Activated naive CD4-positive, alpha-beta T cell treated with anti-CD3 and anti-CD28 coated beads, Interleukin-2, amount 10 ng/mL, durations not matched to agents 7 days and 5 days (primary cell): ENCODE measurements at places on chromosomes 12 and 14.

DNA sequence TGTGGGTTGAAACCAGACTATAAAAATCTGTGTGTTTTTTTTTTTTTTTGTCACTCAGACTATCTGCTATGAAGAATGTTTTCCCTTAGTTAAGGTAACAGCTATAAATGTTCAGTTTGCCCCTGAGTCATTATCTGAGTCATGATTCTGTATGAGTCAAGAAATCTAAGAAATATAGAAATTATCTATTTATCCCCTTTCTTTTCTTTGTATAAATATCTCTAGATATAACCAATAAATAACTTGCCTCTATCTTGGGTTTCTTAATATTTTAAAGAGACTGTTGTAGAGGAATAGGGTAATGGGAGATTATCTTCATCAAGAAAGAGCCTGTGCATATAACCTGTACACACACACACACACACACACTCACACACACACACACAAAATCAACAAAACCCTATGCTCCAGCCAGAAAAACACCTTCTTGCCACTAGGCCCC, 161.7 kb upstream of the EEA1 start:
- DNase-seq = no peak

DNA sequence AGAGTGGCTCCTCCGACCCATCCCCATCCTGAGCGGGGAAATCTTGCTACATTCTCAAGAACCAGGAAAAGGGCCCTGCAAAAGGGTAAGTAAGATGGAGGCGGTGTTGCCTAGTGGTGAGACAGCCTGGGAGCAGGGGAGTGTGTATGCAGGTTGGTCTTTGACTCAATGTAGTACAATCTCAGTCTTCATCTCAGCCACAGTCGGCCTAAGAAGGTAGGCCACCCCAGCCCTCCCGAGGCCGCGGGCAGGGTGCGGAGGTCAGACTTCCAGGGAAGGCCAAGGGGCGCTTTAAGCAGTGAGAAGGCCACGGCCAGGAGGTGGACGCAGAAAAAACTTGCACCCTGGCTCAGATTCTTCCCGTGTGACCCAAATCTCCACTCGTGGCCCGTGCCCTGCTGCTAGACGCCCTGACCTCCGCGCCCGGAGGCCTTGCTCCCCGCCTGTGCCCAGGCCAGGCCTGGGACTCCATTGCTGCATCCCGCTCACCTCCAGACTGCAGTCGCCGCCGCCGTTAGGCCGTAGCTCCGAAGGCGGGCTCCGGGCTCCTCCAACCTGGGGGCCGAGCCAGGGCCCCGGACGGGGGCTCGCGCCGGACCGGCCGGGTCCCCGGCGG, 435 bp downstream of the FOXM1 start:
- peak; percentile 51 for DNase-seq

- no peak for DNase-seq
Observed at GRCh38 chr12:119669744-119670472, 2.0 kb downstream of the PRKAB1 start.

DNA sequence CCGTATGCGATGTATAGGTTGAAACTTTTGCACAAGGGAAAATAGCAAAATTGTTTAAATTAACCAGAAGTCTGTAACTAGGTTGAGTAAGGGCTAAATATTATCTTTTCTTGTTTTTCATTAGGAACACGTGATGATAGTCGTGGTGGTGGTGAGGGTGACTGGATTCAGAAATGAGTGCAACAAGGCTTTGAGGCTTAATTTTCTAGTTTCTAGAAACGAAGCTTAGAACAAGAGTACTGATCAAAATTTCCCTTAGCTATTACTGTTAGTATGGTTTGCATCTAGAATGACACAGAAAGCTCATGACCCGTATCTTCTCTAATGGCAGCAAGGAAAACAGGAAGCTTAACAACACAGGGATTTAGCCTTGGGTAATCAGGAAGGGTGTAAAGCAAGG, 7.0 kb downstream of the SLIRP start:
- no peak for DNase-seq

DNA sequence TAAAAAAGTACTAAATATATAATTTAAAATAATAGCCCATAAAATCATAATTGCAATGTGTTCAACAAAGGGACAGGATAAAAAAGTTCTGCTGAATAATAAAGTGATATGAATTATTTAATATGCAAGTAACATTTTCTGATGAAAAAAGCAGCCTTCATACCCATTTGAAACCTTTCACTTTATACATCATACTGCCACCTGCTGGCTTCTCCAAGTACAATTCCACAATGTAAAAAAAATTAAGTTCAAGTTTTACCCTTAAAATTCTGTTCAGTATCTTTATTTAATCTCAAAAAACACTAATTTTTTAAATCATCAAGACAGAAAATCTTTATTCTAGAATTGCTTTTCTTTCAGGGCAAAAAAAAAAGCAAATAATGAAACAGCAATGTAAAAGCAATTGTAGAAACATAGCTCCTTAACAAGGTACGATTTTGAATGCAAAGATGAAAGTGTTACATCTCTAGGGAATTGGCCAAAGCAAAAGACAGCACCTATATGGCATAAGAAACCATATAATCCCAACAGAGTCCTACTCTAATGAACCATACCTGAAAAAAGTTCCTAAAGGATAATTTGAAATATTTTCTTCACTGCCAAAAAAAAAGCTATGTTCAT, 15.0 kb downstream of the MDM1 start:
- DNase-seq = peak; percentile 64

GRCh38 chr12:88298014-88298682, 156.0 kb downstream of the TMTC3 start:
- no peak for DNase-seq

- no peak for DNase-seq
Observed at GRCh38 chr14:99473458-99473857, 7.2 kb downstream of the SETD3 start.

DNA sequence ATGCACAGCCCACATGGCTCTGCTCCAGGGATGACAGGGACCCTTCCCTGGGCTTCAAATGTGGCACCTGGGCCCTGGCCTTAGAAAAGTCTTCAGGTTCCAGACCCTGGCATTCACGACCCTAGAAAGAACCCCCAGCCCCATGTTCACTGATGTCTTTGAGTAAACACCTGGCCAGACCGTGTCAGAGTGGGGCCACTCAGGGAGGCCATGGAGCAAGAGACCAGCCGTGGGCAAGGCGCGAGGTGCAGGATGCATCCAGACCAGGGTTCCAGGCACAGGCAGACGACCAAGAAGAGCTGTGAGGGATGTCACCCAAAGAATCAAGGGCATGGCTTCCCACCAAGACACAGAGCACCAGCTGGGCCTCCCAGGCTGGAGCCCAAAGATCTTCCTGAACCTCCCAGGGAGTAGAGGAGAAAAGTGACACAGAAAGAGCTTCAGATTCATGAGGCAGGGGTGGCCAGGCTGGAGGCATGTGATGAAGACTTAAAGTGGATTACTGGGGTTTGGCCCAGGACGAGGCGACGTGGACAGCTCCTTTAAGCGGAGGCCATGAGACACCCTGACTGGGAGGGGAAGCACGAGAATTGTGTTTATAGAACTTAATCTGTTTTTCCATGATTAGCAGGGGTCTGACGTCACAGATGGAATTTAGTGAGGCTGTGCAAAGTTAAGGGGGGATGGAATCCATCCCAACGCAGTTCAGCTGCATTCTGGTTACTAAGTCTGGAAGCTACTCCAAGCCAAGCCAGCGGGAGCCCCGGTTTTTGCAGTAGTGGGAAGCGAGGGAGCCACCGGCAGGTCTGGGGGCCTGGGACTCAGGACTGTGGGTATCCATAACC, 61.6 kb downstream of the ARL6IP4 start:
- no peak for DNase-seq

- no peak for DNase-seq
Observed at GRCh38 chr12:3951380-3952135, 78.4 kb upstream of the PARP11 start.

DNA sequence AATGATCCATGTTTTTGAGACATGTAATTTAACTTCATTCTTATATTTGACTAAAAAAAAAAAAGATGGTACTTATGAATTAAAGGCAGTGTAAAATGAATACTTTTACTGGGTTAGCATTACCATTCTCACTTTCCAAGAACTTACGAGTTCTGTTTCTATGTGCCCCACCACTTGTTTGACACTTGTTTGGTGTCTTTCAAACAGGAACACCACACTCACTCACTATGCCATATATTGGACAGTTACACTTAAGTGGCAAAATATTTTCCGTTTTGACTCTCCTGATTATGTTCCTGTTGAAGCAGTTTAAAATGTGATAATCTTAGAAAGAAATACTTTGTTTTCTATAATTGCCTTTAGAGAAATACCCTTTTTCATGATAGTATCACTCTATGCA, 56.6 kb upstream of the ATXN7L3B start:
- no peak for DNase-seq

- DNase-seq = no peak
Observed at GRCh38 chr14:93655078-93655750, 133.1 kb downstream of the PRIMA1 start.

GRCh38 chr14:100436745-100437406, 113.7 kb downstream of the SLC25A47 start:
- no peak for DNase-seq

GRCh38 chr14:56996721-56997399, 186.6 kb upstream of the OTX2 start:
- DNase-seq = no peak

DNA sequence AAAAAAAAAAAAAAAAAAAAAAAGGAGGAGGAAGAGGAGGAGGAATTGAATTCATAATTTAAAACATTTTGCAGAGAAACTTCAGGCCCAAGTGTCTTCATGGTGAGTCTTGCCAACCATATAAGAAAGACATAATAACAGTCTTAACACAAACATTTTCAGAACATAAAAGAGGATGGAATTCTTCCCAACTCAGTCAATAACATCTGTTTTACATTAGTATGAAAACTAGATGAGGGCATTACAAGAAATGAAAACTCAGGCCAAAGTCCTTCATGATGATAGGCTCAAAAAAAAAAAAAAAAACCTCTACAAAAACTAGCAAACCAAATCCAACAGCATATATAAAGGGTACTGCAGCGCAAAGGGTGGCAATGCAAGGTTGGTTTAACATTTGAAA, 151.6 kb downstream of the FOXA1 start:
- no peak for DNase-seq

- no peak for DNase-seq
Observed at GRCh38 chr14:61451491-61451890, 130.1 kb downstream of the PRKCH start.

DNA sequence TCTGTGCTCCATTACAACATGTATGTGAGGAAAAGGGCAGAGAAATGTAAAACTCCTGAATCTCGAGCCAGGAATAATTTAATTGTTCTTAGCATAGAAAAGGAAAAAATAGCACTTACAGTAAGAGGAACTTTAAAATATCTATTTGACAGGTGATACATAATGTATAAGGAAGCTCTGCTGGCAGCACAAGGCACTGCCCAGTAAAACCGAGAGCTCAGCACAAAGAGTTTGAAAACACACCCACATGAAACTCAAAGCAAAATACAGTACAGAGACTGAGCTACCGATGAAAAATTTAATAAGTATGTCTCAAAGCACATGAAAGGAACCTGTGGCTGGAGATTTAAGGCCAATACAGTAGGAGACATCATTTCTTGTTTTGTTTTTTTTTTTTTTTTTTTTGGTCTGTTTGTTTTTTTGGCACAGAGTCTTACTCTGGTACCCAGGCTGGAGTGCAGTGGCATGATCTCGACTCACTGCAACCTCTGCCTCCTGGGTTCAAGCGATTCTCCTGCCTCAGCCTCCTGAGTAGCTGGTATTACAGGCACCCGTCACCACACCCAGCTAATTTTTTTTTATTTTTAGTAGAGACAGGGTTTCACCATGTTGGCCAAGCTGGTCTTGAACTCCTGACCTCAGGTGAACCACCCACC, 19.2 kb downstream of the CLIP1 start:
- DNase-seq = no peak

GRCh38 chr14:32329146-32329545, at the start of gene AKAP6:
AKAP6 (plus strand) TSS chr14:32329298; CDS start chr14:32433494, 104,196 bp downstream.
- DNase-seq = no peak

DNA sequence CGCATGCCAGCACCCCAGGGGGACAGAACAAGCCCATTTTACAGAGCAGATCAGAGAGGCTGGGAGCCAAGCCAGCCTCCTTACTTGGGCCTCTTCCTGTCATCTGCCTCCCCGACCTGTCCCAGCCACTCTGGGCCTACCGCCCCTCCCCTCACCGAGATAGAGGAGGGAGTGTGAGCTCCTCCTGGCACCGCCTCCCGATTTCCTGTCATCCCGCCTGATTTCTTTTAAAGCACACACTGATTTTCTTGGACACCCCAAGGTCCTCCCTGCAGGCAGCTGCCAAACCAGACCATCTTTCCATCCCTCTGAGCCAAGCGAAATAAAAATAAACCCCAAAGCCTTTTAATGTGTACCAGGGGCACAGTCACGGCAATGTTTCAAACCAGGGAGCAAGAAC, 108.4 kb downstream of the RFLNA start:
- DNase-seq = no peak

- DNase-seq = no peak
Observed at GRCh38 chr14:51331486-51332367, 91.7 kb downstream of the TMX1 start.

DNA sequence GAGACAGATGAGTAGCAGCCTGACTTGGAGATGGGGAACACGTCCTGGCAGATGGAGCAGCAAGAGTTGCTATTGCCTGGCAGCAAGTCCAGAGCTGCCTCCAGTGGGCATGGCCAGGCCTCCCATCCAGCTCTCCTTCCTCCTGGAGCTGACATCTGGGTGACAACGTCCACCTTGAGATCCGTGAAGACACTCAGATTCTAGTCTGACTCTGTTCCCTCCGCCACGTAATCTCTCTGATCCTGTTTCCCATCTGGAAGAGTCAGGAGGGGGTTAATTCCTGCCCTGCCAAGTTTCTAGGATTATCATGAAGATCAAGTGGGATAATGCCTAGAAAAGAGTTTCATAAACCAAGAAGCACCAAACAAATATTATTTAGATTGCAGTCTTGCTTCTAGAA, 65.3 kb upstream of the FAM181A start:
- DNase-seq = no peak

DNA sequence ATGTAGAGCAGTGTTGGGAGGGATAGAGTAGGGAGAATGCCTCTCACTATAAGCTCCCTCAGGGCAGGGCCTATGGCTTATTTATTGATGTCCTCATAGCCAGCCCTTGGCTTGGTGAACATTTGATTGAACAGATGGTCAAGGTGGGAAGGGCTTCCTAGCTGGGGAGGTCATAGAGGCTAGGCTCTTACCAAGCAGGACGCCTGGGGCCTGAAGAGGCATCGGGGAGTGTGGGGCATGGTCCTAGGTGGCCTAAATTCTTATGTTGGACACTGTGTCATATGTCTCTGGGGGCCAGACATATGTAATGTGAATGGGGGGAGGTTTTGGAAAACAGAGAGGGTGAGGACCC, 17.9 kb upstream of the KRT86 start:
- no peak for DNase-seq

DNA sequence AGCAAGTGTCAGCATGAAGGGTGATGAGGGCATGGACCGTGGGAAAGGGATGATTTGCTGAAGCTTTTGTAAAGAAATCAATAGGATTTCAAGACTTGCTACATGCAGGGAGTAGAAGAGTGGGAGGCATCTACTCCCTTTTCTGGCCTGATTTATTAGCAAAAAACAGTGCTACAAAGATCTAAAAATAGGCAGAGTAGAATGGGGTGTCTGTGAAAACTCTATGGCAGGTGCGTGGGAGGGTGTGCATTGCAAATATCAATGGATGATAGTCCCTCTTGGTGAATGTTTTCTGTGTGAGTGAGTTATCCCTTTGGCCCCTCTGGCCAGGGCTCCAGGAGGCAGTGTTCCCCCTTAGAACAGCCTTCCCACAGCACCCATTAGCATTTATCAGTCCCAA, 139.0 kb downstream of the SMOC1 start:
- DNase-seq = no peak
